ENCODE measurements at places on chromosomes 6 and 20.

- no peak for DNase-seq
These were observed 146.3 kb upstream of the B3GAT2 start for GRCh38 chr6:71103130-71103529.

DNA sequence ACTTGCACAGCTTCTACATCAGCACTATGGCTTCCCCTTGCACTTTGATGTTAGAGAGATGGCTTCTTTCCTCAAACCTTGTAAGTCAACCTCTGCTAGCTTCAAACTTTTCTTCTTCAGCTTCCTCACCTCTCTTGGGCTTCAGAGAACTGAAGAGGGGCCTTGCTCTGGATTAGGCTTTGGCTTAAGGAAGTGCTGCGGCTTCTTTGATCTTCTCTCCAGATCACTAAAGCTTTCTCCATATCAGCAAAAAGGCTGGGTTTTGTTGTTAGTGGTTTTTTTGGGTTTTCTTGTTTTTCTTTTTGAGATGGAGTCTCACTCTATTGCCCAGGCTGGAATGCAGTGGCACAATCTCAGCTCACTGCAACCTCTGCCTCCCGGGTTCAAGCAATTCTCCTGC, 24.0 kb downstream of the CDK5RAP1 start:
- no peak for DNase-seq

DNA sequence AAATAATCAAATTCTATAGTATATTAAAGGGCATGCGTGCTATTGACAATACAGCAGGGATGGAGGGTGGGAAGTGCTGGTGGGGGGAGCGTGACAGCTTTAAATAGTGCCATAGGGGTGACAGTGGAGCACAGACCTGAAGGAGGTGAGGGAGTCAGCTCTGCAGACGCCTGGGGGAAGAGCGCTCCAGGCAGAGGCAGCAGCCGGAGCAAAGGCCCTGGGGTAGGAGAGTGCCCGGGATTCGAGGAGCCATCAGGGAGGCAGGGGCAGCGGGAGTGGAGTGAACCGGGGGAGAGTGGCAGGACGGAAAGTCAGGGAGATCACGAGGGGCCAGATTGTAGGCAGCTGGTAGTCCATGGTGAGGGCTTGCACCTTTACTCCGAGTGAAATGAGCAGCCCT, 78.4 kb upstream of the CCDC167 start:
- no peak for DNase-seq

GRCh38 chr20:14986026-14986655, 648.7 kb upstream of the FLRT3 start:
- DNase-seq, result no peak

- no peak for DNase-seq
These were observed 99.0 kb downstream of the FIG4 start for GRCh38 chr6:109790131-109790530.

DNA sequence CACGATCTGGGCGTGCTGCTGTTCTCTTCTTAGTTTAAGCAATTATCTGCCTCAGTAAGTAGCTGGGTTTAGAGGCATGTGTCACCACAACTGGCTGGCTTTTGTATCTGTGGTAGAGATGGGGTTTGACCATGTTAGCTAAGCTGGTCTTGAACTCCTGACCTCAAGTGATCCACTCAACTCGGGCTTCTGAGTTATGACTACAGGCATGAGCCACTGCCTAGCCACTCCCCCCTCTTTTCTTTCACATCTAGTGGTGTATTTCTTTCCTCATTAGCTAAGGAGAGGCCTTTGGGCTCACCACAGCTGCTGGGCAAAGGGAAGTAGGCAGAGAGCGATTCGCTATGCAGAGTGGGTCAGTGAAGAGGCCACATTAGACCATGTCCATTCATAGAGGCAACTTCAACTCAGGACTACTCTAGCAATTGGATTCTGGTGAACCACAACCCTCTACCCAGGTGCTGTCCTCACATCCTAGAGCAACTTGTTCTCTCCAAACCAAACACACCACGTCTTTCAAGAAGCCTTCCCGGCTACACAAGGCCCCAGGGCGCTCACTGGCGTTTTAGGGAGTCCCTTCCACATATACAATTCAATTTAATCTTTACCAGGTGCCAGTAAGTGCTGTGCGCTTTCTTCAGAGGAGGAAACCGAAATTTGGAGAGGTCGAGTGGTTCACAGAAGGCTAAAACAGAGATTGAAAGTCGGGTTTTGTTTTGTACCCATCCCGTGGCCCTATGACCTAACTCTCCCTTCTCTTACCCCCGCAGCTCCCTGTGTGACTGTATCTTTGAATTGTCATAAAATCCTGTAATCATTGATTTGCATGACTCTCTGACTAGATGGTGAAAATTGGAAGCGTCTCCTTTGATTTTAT, 26.5 kb upstream of the GFOD1 start:
- DNase-seq, result no peak

- no peak for DNase-seq
These were observed 38.0 kb downstream of the EZR start for GRCh38 chr6:158780988-158781691.

- no peak for DNase-seq
These were observed 387.8 kb upstream of the GJE1 start for GRCh38 chr6:141744971-141745370.

DNA sequence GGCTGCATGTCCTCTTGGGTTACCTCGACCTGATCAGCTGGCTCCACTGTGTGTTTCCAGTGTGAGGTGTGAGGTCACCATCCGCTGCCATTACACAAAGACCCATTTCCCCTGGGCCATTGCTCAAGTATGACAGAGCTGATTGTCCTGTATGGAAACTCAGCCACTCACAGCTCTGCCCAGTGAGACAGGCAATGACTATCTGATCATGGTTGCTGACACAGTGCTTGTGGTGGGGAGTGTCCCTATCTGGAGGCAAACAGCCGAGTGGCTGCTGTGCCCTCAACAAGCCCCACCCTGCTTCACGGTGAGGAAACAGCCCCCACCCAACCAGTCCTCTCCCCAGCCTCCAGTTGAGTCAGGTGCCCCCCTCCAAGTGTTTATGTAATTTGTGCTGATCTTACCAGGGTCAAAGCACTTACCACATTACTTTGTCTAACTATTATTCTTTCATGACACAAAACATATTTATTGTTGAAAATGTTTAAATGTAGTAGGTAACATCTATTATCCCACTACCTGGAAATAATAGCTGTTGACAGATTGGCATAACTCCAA, 11.7 kb upstream of the MAPK13 start:
- no peak for DNase-seq

- no peak for DNase-seq
These were observed 204.8 kb downstream of the TFAP2A start for GRCh38 chr6:10210052-10210451.

DNA sequence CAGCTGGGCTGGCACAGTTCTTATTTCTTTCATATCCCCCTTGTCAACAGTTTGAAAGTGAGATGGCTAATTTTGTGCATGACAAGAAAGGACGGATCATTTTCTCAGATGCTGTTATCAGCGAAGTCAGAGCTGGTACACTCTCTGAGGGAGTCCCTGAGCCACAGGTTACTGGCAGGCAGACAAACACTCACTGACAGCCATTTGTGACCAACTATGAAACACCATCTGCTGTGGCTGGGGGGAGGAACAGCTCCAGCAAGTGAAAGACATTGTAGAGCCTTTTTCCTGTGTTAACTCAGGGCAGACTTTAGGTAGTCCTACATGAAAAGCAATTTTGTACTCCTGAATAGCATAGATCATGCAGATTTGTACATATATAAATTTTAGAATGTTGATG, 22.2 kb downstream of the OLIG3 start:
- DNase-seq, result no peak

DNA sequence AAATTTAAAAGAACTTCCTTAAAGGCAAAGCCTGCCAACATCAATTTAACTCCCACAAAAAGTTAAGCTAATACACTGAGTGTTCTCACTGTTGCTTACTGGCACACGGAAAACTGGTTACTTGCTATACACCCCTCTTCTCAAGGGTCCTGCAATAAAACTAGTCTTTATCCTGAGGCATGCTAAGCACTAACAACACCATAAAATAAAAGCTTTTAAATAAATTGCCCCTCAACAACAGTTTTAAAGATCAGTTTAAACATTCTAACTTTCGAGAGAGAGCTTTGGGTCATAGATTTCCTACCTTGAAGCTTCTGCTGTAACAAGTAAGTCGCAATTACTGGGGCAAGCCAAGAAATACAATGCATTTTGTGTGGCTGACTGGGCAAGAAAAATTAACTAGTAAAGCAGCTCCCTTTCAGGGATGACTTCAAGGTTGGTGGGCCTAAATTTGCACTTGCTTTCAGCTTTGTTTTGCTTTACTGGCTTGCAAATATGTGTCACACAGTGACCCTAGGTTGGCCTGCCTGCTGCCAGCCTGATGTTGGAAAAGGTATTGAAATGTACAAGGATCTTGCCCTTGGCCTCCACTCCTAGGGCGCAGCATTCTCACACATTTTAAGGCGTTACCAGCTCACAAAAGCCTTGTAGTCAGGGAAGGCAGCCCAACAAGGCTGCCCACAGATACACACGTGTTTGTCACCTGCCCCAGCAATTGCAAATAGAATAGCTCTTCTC, 4.0 kb upstream of the HEY2 start:
- DNase-seq, result no peak

DNA sequence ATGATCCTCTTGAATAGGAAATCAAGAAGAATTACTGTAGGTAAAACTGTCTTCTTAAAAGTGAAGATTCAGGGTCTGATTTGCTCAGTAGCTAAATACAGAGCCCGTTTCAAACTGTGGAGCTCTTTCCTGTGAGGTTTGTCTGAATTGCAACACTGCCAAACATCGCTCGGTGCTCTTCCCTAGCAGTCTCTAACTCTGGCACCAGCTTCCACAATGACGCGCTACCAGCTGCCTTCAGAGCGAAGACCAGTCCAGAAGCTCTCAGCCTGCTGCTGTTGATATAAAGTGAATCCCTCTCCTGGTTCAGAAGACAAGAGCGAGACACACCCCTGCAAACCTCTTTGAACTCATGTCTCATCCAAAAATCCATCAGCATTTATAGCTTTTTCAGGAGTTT, 447.0 kb downstream of the LMBRD1 start:
- no peak for DNase-seq

GRCh38 chr20:37693635-37694626, at the start of gene CTNNBL1:
Gene CTNNBL1, plus strand, starts transcription at chr20:37694030. Its CDS starts 93 bp downstream, at chr20:37694123.
- peak; percentile 95 for DNase-seq

DNA sequence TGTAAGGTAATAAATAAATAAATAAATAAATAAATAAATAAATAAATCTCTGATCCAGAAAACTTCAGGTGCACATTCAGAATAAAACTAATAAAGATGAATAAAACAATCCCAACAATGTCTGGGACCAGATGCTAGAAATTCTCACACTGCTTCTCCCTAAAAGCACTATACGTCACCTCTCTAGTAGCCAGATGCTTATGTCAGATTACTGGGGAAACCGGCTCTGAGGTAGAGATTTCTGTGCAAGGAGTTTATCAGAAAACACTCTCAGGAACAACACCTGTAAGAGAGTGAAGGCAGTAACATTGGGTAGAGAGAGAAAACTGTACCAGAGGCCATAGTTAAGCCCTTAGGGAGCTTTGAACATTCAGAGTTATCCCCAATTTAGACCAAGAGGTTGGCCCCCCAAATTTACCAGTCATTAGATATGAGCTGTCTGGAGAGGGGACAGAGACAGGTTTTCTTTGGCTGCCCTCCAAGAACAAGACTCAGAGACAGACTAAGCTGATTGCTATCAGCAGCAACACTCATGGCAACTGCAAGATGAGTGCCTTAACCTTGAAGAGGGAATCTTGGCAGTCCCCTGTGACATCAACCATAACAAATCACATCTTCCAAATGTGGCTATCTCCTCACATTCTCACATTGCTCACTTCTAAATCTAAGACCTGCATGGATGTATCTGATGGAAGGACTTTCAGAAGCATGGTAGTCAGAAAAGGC, 151.2 kb upstream of the BMP5 start:
- DNase-seq, result no peak

DNA sequence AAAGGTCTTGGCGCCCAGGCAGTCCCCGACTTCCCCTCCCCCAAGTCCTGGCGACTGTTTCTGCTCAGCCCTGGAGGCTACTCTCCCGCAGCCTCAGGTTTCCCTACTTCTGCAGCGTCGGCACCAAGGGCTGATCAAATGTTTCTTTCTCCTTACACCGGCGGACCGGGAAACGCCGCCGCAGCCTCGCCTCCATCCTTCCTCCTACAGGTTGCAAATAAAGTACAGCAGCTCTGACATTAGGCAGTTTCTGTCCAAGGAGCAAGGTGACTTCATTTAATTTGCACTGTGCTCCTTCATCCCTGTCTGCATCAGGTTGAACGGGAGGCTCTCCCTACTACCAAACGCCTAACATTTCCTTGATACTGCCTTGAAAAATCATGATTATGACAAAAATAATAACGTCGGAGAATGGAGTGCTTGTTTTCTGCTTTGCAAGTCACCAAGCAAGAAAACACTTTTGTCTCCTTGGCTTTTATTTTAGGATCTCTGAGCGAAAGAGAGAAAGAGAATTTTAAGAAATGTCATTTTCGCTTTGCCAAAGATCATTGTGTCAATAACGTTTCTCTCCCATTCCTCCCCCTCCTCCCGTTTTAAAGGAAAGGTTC, 1.0 kb downstream of the CLIC5 start:
- no peak for DNase-seq

DNA sequence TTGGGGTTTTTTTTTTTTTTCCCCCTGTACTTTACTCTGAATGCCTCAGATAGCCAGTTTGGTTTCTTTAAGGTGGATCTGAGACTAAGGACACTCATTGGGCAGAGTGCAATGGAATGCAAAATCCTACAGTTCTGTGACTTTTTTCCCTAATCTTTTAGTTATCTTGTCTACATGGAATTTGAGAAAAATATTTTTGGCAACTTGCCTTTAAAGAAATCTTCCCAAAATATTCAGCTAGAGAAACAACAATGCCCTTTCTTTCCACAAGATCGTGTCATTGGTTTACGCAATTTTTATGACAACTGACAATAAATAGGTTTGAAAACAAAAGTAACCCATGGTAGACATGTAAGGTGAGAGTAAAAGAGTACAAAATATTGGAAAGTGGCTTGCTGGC, 171.7 kb upstream of the LAMP5 start:
- no peak for DNase-seq

- DNase-seq, result no peak
These were observed 346.8 kb upstream of the ARID1B start for GRCh38 chr6:156430386-156430785.

- DNase-seq, result peak; percentile 29
These were observed 1.1 kb downstream of the SOX4 start for GRCh38 chr6:21594416-21595281.

DNA sequence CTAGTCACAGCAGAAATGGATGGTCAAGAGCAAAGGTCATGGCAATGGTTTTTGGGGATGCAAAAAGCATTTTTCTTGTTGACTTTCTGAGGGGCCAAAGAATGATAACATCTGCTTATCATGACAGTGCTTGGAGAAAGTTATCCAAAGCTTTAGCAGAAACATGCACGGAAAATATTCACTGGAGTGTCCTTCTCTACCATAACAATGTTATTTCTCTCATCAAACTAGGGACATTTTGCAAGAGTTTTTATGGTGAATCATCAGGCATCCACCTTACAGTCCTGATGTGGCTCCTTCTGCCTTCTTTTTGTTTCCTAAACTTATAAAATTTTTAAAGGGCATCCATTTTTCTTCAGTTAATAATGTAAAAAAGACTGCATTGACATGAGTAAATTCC, 302.3 kb downstream of the HIVEP2 start:
- no peak for DNase-seq

GRCh38 chr20:17636523-17637412, 45.3 kb downstream of the RRBP1 start:
- DNase-seq, result no peak

GRCh38 chr6:163017801-163018200, 290.0 kb downstream of the PACRG start:
- no peak for DNase-seq

All from stimulated activated CD4-positive, alpha-beta T cell treated with anti-CD3 and anti-CD28 coated beads, Interleukin-2, amount 100 ng/mL, for 48 hours (primary cell).